Endothelial cell (in vitro differentiated cells): ENCODE measurements at places on chromosomes 7 and 10.

DNA sequence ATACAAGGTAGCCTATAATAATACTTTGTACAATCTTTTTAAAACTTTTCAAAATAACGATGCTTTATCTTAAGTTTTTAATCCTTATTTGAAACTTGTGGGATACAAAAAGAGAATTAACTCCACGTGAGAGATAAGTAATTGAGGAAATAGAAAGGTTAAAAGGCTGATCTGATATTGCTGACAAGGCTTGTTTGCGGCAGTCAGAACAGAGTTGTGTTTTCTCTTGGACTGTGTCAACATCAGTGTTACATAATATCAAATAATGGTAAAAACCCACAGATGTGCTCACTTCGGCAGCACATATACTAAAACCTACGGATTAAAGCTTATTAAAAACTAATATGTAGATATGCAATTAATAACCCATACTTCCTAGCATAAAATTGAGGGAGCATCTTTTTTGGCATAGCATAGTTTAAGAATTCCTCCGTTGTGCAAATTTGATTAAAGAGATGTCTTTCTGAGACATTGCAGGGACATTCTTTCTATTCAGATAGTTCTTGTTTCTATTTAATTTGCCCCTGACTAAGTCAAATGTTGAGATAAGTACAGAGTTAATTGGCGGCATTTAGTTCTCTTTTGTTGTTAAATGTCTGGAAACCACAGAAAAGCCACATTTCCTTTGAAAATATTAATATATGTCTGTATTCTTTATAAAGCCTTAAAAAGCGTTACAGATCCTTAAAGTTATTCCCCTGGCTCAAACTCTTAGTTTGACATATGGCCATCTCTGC lies 63.3 kb downstream of the FAM185A start:
- DNase-seq = no peak

GRCh38 chr10:88062798-88063472 lies 199.5 kb downstream of the PTEN start:
- DNase-seq = no peak

- DNase-seq = no peak
These were observed 304.2 kb upstream of the BMPER start for GRCh38 chr7:33601101-33601500.

DNA sequence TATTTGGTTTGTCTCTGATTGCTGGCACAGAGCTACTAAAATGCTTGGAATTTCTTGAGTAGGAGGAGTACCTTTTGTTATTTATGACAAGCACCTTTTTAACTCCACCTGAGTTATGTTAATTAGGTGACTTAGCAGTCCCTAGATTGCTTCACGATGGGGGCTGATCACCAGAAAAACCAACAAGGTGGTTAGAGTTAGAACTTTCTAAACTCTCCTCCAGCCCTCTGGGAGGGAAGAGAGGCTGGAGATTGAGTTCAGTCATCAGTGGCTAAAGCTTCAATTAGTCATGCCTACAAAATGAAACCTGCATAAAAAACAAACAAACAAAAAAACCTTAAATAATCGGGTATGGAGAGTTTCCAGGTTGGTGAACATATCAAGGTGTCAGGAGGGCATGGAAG lies 23.6 kb upstream of the ING3 start:
- no peak for DNase-seq

DNA sequence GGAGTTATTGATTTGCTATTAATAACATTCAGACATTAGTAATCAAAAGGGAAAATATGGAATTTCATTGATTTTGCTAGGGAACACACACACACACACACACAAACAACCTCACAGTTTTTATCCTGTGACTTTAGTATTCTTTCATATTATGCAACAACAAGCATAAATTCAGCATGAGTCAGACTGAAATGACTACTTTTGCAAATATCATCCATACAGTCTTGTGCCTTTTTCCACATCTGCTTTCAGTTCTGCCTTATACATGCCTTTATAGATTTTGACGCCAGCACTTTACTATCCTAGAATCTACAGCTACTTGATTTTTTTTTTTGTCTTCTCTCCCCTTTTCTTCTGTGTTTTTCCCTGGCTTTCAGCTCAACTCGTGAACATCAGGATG lies 975.8 kb upstream of the LRRTM3 start:
- no peak for DNase-seq

DNA sequence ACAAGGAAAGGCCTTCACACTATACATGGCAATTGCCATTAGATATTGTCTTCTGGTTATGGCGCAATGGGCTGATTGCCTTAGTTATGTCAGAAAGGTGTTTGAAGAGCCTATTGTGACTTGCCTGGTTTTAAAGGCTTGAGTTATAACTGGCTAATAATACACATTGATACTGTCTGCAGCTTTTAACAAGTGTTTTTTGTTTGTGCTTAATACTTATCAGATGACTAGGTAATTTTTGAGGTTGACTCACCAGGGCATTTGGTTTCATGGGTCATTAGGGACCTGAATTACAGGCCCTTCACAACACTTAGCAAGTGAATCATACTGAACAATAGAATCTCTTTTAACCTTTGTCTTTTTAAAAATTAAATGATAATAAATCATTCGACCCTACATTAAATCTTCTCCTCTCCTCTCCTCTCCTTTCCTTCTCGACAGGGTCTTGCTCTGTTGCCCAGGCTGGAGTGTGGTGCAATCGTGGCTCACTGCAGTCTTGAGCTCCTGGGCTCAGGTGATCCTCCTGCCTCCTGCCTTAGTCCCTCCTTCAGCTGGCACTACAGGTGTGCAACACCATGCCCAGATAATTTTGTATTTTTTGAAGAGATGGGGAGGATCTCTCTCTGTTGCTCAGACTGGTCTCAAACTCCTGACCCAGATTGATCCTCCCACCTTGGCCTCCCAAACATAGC lies 196.3 kb downstream of the JCAD start:
- DNase-seq = no peak

DNA sequence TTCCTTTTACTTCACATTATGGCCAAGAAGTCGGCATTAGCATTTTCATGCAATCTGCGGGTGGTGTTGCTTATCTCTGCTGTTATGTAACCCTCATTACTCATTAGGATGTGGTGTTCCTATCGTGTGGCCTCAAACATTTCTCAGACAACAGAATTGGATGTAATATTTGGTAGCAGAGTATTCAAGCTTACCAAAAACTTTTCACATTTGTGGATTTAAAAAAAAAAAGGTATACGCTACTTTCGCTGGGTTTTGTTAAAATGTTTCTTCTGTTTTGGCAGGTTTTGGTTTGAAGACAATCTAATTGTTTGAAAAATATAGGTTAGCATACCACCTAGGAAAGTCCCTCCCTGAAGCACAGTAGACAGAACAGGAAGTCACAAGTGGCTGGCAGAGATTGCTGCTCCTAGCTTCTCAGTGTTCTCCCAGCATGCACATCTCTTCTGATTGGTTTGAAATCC lies 128.8 kb downstream of the GATA3 start:
- DNase-seq = no peak

- no peak for DNase-seq
These were observed 65.7 kb downstream of the AOAH start for GRCh38 chr7:36658335-36659171.

DNA sequence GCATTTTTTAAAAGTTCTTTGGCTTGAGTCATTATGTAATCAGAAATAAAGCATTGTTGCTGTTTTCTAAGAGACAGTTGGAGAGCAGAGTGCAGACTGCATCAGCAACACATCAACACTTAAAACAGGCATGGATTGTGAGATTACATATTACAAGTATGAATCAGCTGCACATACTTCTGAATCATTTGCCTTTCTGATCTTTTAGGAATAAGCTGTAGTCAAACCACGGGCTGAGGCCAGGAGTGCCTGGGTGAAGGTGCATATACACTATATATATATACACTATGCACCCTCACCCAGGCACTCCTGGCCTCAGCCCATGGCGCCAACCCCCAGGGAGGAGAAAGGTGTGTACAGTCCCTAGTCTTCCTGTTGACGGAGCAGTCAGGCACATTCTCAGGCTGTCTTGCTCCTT lies 52.4 kb upstream of the DLX6 start:
- no peak for DNase-seq

- no peak for DNase-seq
These were observed 146.5 kb downstream of the ADK start for GRCh38 chr10:74297389-74298080.

DNA sequence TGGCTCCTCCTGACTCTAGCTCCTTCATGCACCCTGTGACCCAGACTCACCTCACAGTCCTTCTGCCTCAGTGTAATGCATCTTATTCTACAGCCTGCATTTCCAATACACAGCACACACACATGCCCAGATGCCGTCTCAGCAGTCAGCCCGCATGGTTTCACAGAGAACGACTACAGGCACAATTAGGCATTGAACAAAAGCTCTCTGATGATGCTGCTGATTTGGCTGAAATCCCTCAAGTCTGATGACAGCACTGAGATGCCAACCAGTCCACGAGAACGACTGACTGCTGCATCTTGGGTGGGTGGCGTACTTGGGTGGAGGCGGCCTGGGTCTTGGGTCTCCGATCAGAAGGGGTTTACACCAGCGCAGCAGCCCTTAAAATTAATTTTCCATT lies 200.4 kb downstream of the TAX1BP1 start:
- DNase-seq = no peak

DNA sequence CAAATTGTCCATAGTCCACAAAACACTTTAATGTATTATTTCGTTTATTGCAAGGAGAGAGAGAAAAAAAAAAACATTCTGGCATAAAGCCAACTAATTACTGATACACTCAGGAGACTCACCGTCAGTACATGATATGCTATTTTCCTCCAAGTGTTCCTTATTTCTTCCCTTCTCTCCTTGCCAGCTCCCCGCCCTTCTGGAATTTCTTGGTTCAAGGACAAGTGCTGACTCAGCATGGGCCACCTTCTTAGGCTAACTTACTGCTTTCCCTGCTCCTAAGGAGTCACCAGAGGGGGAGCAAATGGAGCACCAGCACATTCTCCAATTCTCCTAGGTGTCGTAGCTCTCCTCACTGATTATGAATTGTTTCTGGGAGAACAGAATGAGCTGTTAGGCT lies 133.8 kb upstream of the HDAC9 start:
- no peak for DNase-seq

DNA sequence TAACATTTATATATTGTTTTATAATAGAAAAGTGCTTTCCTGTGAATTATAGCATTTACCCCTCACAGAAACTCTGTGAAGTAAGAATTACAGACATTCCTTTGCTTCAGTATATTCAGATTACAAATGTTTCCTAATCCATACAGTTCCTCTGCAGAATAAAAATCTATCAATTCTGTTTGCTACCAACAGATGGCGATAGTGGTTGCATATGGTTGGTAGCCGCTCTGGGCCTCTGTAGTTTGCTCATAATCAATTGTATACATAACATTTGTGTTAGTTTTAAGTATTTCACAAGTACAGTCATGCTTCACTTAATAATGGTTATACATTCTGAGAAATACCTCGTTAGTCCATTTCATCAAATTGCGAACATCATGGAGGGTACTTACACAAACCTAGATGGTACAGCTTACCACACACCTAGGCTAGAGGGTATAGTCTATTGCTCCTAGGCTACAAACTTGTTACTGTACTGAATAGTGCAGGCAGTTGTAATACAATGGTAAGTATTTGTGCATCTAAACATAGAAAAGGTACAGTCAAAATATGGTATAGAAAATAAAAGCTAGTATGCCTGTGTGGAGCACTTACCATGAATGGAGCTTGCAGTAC lies 94.4 kb upstream of the STEAP4 start:
- no peak for DNase-seq

GRCh38 chr7:116834815-116835504 lies 27.4 kb upstream of the CAPZA2 start:
- DNase-seq = no peak

GRCh38 chr7:90994121-90994520 lies 270.1 kb upstream of the FZD1 start:
- no peak for DNase-seq

GRCh38 chr7:129298268-129298893 lies 73.6 kb downstream of the AHCYL2 start:
- DNase-seq = peak; percentile 38

DNA sequence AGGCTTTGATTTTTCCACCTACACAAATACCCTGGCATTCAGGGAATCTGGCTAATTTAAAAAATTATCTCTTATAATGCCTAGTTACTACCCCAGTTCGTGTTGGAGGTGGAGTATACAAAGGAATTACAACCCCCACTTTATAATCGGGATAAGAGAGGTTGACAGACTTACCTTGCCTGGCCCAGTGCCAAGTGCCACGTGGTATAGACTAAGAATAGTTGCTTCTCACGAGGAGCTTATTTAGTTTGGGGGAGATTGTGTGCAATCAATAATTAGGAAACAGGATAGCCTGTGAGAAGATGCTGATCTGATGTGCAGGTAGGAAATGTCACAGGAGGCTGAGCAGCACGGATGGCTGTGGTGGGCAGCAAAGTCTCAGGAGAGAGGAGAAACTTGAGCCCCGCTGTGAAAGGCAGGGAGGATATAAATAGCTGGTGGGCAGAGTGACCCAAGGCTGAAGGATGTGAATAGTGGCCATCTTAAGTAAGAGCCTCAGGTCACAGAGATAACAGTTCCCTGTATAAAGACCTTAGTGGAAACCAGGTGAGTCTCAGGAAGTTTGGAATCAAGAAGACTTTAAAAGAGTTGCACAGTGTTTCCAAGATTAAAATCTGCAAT lies 11.3 kb upstream of the ATXN7L1 start:
- no peak for DNase-seq

DNA sequence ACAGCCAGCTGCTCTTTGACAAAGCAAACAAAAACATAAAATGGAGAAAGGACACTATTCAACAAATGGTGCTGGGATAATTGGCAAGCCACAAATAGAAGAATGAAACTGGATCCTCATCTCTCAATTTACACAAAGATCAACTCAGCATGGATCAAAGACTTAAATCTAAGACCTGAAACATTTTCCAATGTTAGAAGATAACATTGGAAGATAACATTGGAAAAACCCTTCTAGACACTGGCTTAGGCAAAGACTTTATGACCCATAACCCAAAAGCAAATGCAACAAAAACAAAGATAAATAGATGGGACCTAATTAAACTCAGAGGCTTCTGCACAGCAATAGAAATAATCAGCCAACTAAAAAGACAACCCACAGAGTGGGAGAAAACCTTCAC lies 425.7 kb upstream of the SEMA3D start:
- DNase-seq = no peak

- DNase-seq = no peak
These were observed 265.4 kb downstream of the INHBA start for GRCh38 chr7:41437257-41438196.

DNA sequence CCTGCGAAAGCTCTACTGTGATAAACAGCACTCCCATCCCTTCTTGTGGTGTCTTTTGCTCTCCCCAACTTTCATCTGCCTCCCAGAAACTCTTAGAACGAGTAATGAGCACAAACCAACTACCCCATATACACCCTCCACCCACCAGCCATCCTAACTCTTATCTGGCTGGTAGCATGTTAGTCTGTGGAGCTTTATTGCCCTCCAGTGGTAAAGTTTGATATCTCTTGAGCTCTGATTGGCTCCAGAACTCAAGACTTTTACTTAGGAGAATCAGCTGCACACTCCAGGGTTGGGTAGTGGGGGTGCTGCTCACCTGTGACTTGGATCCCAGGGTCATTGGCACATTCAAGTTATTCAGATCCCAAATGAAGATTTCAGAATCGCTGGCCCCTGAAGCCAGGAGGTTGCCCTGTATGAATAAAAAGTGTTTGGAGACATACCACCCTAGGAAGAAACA lies 10.9 kb downstream of the SEC31B start:
- peak; percentile 48 for DNase-seq

GRCh38 chr10:30503700-30504266 lies 69.8 kb downstream of the MAP3K8 start:
- no peak for DNase-seq

GRCh38 chr10:69772933-69773704 lies 28.6 kb upstream of the COL13A1 start:
- DNase-seq = no peak
